ENCODE measurements at places on chromosomes 11 and 22.

- peak; percentile 54 for DNase-seq
These were observed 25.2 kb downstream of the FAM76B start for GRCh38 chr11:95764267-95764898.

GRCh38 chr22:46788441-46789172 lies 26.2 kb downstream of the TBC1D22A start:
- no peak for DNase-seq

DNA sequence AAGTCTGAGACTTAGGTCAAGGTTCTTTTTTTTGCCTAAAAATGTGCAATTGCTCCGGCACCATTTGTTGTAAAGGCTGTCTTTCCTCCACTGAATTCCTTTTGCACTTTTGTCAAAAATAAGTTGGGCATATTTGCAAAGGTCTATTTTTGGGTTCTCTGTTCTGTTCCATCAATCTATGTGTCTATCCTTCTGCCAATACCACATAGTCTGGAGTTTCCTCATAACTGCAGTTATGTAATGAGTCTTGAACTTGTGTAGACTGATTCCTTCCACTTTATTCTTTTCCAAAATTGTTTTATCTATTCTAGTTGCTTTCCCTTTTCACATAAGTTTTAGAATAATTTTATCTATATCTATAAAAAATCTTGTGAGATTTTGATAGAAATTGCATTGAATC lies 6.7 kb downstream of the KCNJ5 start:
- DNase-seq, result no peak

- no peak for DNase-seq
These were observed 35.8 kb downstream of the OR4C6 start for GRCh38 chr11:55697817-55698216.

- no peak for DNase-seq
These were observed 42.2 kb downstream of the TRAF6 start for GRCh38 chr11:36467916-36468315.

- no peak for DNase-seq
These were observed 91.1 kb upstream of the LMO1 start for GRCh38 chr11:8354622-8355415.

GRCh38 chr11:104222464-104222863 lies 58.5 kb upstream of the PDGFD start:
- no peak for DNase-seq

DNA sequence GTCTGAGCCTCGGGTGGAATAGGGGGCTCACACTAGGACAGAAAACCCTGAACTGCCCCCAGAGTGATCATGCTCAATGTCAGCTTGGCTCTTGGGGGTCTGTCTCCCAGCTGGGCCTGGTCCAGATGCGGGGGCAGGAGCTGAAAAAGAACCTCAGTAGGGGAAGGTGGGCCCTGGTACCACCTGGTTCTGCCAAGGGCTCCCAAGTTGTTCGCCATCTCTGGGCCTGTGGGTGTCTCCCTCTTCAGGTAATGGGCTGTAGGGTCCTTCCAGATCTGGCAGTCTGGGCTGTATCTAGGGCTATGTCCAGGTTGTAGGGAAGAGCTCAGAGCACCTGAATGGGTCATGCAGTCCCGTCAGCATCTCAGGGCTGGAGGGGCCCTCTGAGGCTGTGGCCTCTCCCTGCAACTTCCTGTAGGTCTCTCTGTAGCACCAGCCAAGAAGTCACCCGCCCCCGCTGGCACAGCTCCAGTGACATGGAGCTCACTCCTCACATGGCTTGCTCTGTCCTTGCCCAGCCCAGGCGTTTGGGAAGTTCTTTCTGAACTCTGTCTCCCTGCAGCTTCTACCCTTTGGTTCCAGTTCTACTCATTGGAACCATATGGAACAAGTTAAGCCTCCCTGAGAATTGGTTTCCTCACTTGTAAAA lies 33.0 kb upstream of the SOX10 start:
- peak; percentile 56 for DNase-seq

GRCh38 chr22:39603345-39603744 lies 32.8 kb downstream of the CACNA1I start:
- DNase-seq, result no peak

DNA sequence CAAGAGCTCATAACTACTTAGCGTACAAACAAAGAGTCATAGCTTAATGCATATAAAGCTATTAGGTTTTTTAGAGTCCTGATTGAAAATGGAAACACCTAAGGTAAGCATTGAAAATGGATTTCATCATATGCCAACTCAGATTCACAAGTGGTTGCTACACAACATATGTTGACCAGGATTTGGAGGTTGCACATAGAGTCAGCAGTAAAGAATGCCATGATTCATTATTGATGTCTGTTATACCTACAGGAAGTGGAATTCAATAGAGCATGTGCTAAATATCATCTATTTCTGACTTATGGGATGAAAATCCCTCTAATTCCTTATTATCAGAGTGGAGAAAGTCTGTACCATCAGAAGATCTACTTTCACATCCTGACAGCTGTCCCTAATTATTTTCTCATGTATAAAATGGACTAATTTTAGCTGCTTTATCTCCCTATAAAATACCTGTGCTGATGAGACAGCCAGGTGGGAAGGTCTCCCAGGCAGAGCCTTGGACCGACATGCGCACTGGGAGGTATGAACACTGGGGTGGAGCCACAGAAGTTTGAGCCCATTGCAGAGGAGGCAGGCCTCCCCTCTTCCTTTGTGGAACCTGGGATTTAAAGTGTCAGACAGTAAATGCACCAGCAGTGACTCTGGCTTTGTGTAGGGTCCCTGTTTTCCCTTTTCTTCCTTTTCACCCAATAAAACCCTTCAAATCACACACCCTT lies 204.2 kb downstream of the AASDHPPT start:
- peak; percentile 74 for DNase-seq

Measured in RPMI7951 (cell line).